ENCODE measurements at places on chromosomes 3 and 15.

GRCh38 chr3:107765524-107765923 lies 242.8 kb downstream of the BBX start:
- no peak for DNase-seq

DNA sequence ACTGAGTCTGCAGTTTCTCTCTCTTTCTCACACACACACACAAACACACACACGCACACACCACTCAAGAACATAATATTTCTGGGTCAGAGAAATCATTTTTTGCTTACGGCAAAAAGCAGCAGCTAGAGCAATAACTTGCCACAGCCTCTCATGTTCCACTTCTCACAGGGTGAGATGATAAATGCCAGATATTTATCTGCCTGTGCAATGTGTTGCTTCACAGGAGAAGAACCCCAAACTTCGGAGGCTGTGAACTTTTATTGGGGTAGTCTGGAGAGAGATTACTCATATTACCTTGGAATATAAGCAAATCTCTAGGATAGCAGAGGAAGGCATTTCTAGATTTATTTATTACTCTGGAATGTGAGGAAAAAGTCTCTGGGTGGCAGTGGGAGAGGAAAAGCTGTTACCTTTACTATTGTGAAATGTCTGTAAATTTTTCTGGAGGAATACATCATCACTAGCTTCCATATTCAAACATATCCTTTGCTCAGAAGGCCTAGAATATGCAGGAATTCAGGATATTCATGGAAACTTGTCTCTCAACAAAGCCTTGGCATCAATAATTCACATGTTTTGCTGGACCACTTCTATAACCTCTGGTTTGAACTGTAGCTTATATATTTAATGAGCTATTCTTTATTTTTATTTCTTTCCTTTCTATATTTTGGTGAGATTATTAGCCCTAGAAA lies 369.2 kb downstream of the NSUN3 start:
- no peak for DNase-seq

DNA sequence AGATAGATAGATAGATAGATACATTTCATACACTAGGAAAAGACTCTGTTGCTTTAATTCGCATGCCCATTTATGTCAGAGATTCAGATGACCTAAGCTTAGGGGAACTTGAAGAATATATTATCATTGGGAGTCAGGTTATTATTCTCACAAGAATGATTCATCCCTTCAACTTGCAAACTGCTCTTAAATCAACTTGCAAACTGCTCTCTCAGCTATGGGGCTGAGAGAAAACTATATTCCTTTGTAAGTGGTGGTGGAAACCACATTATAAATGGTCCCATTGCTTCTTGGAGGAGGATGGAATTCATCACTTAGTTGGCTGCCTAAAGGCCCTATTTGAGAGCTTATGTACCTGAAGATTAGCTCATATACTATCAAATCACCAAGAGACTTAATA lies 160.9 kb upstream of the STAC start:
- peak; percentile 55 for DNase-seq

DNA sequence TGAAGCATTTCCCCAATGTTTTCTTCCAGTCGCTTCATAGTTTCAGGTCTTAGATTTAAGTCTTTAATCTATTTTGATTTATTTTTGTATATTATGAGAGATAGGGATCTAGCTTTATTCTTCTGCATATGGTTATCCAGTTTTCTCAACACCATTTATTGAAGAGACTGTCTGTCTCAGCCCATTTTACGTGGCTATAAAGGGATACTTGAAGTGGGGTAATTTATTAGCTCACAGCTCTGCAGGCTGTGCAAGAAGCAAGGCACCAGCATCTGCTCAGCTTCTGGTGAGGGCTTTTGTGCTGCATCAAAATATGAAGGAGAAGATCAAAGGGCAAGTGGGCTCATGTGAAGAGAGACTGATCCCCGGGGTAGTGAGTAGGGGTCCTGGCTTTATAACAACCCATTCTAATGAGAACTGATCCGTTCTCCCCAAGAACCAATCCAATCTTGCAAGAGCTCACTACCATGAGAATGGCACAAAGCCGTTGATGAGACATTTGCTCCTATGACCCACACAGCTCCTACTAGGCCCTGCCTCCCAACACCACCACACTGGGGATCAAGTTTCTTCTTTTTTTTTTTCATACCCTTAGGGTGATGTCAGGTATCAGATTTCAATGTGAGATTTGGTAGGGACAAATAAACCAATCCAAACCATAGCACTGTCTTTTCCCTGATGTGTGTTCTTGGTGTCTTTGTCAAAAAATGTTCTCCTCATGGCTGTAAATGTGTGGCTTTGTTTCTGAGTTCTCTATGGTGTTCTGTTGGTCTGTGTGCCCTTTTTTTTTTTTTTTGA lies 63.2 kb downstream of the IQGAP1 start:
- peak; percentile 53 for DNase-seq

GRCh38 chr3:10442151-10442795 lies 63.1 kb downstream of the ATP2B2 start:
- no peak for DNase-seq

DNA sequence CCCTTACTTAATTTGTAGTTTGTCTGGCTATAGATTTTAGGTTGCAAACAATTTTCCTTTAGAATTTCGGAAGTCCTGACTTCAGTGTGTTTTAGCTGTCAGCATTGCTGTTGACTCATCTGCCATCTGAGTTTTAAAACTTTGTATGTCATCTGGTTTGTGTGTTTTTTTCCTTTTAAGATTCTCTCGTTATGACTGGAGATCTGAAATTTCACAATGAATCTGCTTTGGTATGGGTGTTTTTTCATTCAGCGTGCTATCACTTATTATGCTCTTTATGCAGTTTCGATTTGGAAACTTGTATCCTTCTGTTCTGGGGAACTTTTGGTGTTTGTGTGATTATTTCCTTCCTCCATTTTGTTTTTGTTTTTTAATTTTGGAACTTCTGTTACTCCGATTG lies 53.7 kb upstream of the ZNF280D start:
- no peak for DNase-seq

DNA sequence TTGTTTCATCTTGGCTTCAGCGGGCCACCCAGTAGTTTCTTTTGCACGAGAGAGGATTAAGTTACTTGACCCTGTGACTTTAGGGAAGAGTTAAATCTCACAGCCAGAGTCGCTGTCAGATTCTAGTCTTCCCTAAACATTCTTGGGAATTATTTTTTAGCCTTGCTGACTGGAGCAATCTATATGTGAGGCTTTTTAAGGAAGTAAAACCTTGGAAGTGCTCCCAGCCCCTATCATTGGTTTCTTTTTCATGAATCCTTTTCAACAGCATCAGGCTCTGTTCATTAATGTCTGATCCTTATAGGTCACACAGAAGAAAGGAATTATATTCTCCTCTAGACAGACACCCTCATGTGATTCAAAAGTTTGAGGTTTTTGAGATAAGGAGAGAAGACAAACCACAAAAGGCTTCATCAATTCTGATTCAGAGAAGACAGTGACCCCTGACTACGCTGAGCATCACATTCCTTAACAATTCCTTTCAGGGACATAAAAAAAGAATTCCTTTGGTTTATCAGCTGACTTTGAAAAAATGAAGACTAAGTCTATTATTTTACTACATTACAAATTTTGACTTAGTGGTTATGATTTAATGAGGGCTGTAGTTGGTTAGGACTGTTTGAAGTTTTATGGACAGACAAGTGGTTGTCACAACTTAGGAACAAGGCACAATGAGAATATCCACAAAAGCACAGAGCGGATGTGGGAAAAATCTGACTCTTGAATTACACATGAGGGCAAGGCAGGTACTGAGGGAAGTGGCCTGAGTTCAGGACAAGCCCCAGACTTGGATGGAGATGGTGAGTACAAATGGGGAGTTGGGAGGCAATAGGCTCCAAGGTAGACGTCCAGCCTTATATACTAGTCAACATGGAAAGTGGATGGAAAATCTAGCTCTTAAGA lies 171.1 kb upstream of the STT3B start:
- peak; percentile 76 for DNase-seq

DNA sequence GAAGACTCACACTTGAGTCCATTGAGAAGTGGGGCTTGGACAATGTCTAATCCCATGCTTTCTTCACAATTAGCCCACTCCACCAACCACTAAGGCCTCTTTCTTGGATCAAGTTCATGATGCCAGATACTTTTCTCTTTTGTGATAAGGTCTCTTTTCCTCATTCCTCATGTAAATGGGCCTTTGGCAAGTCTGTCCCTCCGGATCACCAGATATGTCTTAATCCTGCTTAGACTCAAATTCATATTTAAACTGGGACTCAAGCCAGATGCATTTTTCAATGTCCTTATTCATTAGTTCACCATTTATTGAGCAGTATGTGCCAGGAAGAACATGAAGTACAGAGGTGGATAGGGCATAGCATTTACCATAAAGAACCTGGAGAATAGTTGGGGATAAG lies 671.1 kb downstream of the TBL1XR1 start:
- DNase-seq, result no peak

- no peak for DNase-seq
Measured at GRCh38 chr15:57696146-57696545, 10.4 kb upstream of the POLR2M start.

GRCh38 chr15:62888623-62889022 lies 153.9 kb upstream of the TPM1 start:
- DNase-seq, result no peak

- DNase-seq, result no peak
Measured at GRCh38 chr3:108940166-108940565, 13.5 kb downstream of the GUCA1C start.

DNA sequence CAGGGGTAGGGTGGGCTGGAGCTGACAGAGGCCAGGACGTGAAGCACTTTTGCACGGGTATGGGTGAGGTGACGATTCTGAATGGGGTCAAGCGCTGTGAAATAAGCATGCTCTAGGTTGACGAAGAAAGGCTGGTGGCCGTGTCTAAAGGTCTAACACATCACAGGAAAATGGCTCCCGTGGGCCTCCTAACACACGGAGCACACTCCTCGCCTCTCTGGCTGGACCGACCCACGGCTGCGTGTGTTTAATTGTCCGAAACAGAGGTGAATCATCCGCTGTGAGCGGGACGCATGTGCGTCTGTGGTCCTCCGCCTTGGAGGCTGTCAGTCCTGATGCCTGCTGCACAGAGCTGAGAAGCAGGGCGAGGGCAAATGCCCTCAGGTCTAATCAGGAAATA lies 130.6 kb downstream of the NSMCE3 start:
- DNase-seq, result no peak

- no peak for DNase-seq
Measured at GRCh38 chr15:76006136-76006778, 6.0 kb downstream of the NRG4 start.

- DNase-seq, result no peak
Measured at GRCh38 chr3:183253528-183254486, 754 bp downstream of the B3GNT5 start.

DNA sequence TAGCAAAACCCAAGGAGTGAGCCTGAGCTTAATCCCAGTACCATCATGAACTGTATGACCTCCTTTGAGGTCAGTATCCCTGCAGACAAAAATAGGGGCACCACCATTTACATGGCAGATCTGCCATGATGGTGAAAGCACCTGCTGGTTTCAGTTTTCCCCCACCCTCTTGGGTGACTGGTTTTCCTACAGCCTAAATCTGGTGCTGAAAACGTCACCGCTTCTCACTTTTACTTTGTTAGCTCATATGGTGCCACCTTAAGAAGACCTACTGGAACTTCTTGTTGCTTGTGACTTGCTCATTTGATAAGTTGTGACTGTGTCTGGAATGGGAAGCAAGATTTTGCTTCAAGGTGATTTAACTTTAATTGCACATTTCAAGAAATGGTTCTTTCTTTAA lies 5.1 kb downstream of the PPP1R2 start:
- DNase-seq, result no peak

DNA sequence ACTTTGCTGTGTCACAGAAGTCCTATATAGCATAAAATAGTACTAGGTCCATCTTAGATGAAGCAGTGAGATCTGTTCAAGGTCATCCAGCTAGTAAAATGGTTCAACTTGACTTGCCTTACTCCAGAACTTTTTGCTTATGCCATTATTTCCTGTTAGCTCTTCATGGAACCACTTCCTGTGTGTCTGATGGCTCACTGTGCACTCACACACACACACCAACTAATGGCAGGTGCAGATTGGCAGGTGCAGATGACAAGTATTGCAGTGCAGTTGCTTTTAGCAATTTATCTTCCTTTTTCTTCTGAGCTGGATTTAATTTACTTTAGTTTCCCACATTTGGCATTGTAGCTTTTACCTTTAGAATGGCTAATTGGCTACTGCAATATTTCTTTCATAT lies 29.8 kb downstream of the GOLGA8S start:
- DNase-seq, result no peak

DNA sequence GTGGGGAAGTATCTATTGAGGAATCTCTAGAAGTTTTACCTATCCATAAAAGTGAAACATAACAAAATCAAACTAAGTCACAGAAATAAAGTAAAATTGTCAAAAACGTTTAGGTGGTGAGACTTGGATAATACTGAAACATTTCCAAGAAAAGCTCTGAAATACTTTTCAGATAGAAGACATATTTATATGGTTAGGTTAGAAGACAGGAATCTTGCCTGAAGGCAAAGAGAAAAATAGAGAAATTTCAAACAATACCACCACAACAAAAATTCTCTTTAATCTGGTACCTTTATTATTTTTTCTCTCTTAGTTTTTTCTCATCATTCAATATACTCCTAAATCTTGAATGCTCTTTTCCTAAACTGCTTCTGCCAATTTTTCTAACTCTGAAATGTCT lies 222.7 kb upstream of the PLSCR5 start:
- DNase-seq, result no peak

- no peak for DNase-seq
Measured at GRCh38 chr3:144809380-144809779, 837.8 kb downstream of the DIPK2A start.

GRCh38 chr15:38010395-38010794 lies 76.0 kb downstream of the TMCO5A start:
- DNase-seq, result no peak

Data from non-pigmented ciliary epithelial cell (primary cell).